ENCODE measurements at places on chromosomes 1 and 21.

DNA sequence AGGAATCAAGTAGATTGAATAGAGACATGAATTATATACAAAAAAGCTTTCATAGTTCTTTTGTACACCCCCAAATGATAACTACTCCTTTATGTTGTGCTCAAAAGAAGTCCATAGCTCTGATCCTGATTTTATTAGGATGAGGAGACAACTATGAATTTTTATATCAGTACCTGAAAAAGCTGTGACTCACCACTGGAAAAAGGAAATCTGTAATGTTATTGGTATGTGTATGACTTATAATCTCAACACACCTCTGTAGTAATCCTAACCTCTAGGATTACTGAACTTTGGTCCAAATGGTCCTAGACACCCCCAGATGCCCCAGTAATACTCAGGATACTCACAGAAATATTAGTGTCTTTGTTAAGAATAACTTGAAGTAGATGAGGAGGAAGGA is 10.2 kb downstream of the PRKAB2 start:
- DNase-seq: no peak

DNA sequence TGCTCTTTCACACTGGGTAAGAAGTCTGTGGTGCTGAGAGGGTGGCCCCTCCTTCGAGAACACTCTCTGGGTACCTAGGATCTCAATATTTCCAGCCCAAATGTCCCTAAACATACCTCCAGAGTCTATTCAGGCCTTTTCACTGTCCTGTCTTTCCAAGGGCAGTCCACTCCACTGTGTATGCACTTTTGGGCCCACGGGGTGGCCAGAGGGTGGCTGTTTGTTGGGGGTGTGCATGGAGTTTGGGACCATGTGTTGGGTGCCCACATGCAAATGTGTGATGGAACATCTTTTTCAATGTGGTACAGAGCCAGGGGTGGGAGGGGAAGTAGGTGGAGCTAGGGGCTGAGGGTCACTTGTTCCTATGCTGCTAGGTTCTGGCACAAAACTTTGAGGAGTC is 87.5 kb downstream of the FAM78B start:
- DNase-seq: no peak

DNA sequence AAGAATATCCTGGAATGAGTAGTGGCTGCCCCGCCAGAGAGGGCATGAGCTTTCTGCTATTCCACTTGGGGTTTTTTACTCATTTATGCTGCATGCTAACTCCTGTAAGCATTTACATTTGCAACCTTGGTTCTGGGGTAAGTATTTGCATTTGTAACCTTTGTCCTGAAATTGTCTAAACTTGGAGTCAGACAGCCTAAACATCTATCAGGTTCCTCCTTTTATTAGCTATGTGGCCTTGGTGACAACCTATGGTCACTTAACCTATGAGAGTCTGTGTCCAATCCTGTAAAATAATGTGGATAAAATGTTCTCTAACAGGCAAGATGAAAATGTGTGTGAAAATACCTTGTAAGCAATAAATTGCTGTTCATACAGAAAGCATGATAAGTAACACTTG is 8.9 kb upstream of the ZMYM4 start:
- DNase-seq: no peak

DNA sequence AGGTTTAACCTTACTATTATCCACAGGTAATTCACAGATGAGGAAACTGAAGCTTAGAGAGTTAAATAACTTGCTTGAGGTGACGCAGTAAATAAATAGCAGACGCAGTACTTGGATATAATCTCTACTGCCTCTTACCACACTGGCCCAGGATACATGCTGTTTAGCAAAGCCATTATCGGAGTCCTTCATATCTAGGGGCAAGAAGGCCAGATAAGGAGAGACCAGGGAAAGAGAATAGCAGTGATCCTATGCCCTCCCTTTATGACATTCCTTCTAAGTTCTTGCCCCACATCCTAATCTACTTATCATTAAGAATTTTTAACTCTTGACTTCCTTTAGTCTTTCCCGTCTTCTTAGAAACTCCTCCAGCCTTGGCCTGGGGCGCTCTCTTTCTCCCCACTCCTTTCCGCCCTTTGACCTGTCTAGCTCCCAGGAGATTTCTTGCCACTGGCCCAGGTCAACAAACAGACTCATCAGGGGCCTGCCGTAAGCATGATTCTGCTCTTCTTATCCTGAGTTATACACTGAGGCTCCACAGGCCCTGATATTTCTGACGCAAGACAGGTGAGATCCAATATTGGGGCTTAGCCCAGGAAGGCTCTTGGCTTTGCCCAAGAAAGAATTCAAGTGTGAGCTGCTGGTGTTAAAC is 11.4 kb upstream of the SLAMF1 start:
- DNase-seq: no peak

DNA sequence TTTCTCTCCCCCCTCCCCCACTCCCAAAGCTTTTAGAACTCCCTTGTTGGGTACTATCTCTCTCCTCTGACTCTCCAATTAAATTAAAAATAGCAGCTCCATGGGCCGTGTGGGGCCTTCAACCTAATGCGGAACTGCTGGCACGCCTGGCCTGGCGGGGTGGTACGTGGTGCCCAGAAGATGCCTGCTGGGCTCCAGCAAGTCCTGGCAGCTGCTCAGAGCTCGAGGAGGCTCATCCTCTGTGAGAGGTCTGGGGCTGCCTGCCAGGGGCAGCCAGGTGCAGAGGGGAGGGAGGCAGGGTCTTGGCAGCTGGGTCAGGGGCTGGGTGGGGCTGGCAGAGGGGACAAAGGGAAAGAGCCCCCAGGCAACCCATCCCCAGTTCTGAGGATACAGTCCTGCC is 74.4 kb downstream of the ACTL8 start:
- no peak for DNase-seq

DNA sequence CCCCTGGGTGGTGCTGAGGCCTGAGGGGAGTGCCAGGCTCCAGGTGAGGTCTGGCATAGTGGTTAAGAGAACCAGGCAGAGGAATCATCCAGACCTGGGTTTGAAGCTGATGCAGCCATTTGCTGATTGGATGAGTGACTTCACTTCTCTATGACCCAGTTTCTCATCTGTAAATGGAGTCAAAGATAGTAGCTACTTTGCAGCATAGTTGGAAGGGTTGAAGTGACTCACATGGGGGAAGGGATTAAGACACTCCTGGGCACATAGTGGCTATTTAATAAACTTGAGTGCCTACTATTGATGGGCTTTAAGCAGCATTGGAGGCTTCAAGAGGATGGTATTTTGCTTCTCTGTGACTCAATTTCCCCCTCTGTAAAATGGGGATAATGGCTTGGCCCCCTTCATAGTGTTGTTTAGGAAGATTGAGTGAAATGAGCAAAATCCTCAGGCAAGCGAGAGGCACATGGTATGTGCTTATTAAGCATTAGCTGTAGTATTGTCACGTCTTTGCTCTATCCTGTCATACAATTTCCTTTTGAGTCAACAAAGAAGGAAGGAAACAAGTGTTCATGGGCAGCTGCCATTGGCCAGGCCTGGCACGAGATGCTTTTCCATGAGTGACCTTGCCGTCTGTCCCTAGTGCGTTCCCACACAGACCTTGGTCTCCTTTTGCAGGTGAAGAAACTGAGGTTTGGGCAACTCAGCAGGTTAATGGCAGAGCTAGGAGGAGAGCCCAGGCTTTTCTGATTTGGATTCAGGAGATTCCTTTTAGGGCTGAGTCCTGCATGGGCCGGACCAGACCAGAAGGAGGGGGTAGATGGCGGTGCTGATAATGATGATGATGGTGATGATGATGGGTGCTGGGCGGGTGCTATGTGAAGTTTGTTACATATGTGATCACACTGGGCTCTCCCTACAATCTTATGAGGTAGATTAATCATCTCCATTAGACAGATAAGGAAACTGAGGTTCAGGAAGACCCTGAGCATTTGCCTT is 131.1 kb upstream of the WNT4 start:
- DNase-seq: no peak

DNA sequence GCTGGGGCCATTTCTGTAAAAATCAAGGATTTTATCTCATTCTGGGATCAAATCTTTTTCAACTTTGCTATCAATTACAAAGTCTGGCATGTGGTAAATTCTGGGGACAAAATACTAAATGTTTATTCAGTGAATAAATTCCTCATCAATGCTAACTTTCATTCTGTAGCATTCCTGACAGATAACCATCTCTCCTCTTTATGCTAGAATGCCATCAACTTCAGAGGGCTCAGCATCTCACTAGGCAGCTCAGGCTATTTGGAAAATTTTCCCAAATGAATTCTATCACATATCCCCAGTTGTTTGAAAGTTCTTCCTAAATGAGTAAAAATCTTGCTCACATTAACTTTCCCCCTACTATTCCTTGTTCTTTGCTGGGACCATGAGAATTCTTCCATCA is 163.0 kb upstream of the DAB1 start:
- no peak for DNase-seq

DNA sequence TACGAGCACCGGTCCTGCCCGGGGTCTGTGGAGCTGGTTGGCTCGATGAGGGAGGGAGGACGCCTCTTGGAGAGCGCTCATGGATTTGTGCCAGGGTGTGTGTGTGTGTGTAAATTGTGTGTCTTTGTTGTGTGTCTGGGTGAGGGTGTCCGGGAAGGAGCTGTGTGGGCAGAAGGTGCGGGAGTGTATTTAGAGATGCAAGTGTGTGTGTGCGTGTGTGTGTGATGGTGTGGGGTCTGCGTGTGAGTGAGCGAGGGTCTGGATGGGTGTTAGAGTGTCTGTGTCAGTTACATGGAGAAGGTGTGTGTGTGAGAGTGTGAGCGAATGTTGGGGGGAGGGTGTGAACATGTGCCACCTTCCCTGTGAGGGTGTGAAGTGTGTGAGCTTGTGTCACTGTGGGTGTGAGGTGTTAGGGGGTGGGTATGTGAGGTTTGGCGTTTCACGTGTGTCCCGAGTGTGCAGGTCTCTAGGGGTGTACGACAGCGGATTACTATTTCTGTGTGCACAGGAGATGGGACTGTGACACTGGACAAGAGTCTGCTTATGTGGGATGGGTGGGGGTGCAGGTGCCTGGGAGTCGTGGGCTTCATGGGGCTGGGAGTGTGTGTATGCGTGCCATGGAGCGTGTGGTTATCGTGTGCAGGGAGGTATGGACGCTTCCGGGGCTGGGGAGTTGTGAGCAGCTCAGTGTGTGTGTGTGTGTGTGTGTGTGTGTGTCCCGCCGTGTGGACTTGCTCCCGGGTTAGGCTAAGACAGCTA is 880 bp downstream of the IGSF21 start:
- DNase-seq: no peak

GRCh38 chr21:31414263-31415000 is 70.4 kb upstream of the TIAM1 start:
- DNase-seq: no peak

DNA sequence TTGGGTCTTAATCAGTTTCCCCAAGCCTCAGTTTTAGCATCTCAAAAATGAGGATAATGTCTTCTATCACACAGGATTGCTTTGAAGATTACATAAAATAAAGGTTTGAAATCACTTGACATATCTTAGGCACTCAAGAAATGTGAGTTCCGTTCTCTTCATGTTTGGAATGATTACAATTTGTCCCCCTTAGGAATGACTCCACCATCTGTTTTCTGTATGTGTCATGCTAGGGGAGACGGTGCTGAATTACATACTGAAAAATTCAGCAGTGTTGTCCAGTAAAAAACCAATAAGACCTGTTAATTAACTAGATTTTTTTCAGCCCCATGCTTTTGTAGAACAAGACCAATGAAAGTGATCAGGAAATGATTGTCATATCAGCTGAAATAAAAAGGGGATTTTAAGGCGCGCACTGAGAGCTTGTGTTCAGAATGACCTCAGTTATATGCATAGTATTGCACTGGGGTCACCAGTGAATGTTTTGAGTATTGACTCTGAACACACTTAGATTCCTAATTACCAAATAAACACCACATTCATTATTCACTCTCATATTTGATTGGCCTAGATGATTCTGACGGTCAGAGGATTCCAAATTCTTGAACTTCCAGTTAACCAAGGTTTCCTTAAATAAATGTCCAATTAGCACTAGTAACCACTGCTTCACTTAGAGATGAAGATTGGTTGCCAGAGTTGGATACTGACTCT is 114.5 kb upstream of the KCNK2 start:
- no peak for DNase-seq

GRCh38 chr1:85463731-85464496 is 1.0 kb downstream of the DDAH1 start:
- no peak for DNase-seq

DNA sequence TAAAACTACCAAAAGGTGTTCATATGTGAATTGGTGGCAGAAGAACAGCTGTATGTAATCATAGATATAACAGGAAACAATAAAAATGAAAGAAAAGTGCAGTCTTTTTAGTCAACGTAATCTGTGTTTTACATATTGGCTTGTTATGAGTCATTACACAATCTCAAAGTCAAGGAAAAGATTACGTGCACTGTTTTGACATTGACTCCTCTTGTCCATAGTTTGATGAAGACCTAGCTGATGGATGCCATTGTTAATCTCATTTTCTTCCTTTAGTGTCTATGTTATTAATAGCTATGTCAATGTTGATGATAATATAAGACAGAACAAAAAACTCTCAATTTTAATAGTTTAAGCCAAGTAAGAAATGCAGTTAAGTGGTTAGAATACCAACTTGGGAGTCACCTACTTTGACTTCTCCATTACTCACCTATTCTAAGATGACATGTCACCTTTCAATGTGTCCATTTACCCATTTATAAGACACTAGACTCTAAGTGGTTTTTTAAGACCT is 84.5 kb upstream of the SAMSN1 start:
- DNase-seq: peak; percentile 43

DNA sequence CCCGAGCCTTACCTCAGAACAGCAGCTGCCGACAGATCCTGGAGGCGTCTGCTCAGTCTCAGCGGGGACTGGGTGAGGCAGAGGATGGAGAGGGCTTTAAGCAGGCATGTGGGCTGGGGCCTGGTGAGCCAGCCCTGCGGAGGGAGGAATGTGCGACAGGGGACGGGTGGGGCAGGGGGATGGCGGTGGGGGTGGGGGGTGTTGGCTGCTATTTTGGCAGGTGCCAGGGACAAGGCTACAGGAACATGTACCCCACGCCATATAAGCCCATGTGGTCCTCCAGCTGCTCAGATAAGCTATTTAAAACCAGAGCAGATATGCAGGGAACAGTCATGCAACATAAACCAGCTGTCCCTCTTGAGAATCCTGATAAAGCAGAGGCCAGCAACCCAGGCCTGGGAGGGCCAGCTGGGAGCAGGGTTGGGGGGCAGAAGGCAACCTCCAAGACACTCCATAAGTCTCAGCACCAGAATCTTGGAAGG is at the start of gene TNNT2:
TNNT2 (minus strand) TSS at position 70 of the 482 bp plus-strand sequence. CDS start 4,426 bp downstream, outside the sequence.
- DNase-seq: peak; percentile 16

- no peak for DNase-seq
Measured at GRCh38 chr1:92838519-92838918, 6.7 kb downstream of the RPL5 start.

All from hematopoietic multipotent progenitor cell treated with erythropoietin and hydrocortisone succinate and interleukin-3 and kit ligand, for 6 days (in vitro differentiated cells).